ENCODE measurements at places on chromosomes 4 and X.

GRCh38 chr4:123233136-123233768 lies 163.3 kb upstream of the SPRY1 start:
- DNase-seq = no peak

GRCh38 chr4:113331811-113332210 lies 282.4 kb downstream of the ANK2 start:
- DNase-seq = no peak

GRCh38 chr4:81626851-81627250 lies 155.1 kb upstream of the RASGEF1B start:
- DNase-seq = no peak

DNA sequence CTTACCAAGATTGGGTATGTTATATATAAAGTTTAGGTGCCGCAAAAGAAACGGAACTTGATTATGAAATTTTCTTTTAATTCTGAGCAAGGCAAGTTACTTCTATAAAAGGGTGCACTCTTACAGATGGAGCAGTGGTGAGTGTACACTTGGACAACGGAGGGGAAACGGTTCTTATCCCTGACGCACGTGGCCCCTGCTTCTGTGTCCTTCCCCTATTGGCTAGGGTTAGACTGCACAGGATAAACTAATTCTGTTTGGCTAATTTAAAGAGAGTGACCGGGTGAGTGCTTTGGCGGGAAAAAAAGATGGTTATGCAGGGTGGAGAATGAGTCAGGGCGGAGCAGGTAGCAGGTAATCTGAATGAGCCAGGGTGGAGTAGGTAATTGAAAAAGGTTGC lies 149.5 kb downstream of the GC start:
- DNase-seq = no peak

DNA sequence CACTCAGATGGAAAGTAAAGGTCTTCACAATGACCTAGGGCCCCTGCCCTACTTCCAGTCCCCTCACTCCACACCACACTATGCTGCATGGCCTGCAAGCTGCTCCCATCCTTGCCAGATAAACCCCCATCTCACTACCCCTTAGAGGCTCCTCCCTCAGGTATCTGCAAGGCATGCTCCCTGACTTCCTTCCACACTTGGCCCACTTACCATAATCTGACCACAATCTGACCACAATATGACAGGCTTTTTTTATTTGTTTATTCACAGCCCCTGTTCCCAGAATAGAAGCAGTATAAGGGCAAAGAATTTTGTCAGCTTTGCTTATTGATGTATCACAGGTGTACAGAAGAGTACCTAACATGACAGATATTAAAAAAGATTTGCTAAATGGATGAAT lies 124.7 kb downstream of the CAMK2D start:
- DNase-seq = peak; percentile 3

DNA sequence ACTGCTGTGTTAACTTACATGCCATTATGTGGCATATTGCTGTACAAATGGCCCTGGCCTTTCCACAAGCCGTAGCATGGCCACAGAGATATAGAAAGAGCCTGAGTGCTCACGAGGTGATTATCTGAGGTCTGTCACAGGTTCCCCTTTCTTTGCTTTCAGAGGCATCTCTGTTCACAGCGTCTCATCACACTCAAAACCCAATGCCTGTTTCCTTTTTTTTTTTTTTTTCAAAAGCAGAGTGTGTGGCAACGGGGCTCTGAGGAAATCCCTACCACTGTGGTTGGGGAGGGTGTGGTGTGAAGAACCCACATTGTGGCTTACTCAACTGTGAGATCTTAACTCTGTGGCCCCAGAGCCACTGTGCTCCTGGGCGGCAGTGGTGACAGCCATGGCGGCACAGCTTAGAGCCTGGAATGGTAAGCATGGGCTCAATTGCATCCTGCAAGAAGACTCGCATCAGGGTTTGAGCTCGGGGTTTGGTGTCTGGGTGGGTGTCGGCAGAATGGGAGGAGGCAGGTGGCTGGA lies 30.8 kb downstream of the RTL5 start:
- peak; percentile 56 for DNase-seq

GRCh38 chr4:114343015-114343414 lies 255.6 kb upstream of the UGT8 start:
- no peak for DNase-seq

GRCh38 chr4:103137446-103137827 lies 37.8 kb upstream of the BDH2 start:
- no peak for DNase-seq

DNA sequence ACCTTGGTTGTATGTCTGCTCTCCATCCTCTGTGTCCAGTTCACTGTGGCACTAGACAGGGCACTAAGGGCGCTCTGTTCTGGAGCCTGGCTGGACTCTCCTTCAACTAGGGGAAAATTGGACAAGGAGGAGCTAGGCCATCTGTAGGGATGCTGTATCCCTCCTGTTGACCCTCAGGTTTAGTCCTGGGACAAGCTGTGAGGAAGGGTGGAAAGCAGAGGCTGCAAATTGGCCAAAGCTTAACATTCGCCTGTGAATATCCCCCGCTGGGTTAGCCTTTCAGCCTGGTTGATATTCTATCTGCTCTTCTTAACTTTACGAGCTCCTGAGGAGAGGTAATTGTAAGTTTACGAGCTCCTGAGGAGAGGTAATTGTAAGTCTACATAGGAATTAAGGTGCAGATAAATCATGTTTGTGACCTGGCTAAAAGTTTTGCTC lies 64.4 kb upstream of the ENPEP start:
- DNase-seq = no peak

Measured in activated T-helper 9 cell treated with anti-CD3 and anti-CD28 coated beads, Interleukin-2, amount 50 U/mL, for 16 hours (primary cell).